ENCODE measurements at places on chromosomes 4 and X.

- DNase-seq: no peak
Measured at GRCh38 chr4:68346461-68346860, 3.4 kb downstream of the YTHDC1 start.

- no peak for DNase-seq
Measured at GRCh38 chr4:6291784-6292297, 22.2 kb downstream of the WFS1 start.

DNA sequence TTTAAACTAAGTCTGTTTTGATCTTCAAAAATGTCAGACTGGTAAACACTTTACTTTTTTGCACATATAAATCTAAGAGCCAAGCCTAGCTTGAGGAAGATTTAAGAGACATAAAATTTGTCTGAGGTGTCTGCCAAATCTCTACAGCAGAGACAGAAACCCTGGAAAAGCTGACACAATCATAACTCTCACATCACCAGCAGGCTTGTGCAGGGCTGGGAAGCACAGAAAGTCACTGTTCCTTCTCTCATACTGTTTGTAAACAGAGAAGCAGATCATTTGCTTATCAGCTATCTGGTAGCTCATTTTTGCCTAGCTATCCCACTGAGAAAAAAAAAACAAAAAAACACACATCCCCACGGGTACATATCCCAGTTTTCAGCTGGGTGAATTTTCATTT, 7.0 kb downstream of the ENOX2 start:
- DNase-seq: no peak

GRCh38 chrX:57528670-57529255, 63.0 kb upstream of the ZXDB start:
- peak; percentile 5 for DNase-seq

DNA sequence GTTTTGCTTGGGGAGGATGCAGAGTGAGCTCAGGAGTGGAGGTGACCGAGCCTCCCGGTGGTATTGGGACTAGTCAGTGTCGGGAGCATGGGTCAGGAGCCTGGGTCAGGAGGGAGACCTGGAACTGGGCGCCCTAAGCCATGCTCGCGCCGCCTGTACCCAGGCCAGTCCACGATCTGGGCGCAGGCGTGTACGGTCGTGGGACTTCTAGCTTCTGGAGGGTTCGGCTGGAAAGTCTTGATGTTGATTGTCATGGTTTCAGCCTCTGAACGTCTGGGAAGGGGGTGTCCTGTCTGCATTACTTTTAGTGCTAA, 244 bp downstream of the EIF2S3 start:
- DNase-seq: no peak

GRCh38 chr4:8004066-8004465, 64.4 kb upstream of the AFAP1 start:
- DNase-seq: no peak

DNA sequence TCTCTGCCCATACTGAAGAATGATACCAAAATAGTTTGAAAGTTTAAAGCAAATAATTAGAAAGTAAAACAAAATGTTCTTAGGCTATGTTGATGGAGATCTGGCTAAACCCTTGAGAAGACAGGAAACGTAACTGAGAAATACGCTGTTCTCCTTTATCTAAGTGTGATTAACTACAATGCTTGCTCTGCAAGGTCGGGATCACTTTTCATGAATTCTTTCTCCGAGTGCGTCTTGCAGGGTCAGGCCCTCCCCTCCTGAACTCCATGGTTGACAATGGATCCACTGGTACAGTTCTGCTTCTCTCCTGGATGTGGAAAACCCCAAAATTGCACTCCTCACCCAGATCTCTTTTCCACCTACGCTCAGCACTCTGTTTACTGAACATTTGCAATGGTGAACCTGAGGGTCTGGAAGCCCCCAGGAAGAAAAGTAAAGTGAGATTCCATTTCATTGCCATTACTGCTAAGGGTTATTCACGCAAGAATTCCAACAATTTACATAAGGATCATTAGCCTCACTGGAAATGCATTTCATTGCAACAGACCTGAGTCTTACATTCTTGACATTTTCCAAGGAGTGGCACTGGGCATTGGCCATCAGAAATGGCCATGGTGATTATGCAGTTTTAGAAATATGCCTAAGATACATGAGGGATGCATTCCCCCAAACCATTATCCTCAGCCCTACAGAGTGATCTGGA, 24.6 kb upstream of the WWC2 start:
- no peak for DNase-seq

GRCh38 chrX:39859991-39860861, 237.5 kb downstream of the BCOR start:
- peak; percentile 58 for DNase-seq

DNA sequence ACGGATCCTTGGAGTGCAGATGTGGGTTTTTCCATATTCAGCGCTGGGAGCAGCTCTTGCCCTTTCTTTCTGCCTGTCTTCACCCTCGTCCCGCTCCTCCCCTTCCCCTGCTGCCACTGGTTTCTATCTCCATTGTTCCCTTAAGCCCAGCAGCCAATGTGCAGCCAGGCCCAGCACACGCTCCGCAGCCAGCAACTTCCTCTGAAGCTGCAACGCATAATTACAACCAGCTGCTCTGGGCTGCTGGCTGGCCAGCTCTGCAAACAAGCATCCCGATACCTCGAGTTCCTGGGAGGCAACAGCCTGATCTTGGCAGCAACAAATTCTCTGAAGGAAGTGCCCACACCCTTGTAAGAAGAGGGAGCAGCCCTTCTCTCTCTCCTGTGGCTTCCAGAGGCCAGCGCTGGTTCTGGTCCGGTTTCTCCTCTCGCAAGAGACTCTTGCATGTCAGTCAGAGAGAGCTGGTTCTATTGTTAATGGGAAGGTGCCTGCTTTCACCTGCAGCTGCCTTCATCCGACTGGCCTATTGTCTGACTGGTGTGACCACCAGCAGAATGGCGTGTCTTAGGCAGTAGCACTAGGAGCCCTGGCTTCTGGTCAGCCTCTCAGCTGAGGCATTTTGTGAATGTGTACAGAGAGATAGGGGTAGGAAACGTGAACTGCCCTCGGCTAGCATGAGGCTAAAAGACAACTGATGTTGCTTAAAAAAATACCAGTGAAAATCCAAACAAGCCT, 83.8 kb upstream of the MAML3 start:
- no peak for DNase-seq

DNA sequence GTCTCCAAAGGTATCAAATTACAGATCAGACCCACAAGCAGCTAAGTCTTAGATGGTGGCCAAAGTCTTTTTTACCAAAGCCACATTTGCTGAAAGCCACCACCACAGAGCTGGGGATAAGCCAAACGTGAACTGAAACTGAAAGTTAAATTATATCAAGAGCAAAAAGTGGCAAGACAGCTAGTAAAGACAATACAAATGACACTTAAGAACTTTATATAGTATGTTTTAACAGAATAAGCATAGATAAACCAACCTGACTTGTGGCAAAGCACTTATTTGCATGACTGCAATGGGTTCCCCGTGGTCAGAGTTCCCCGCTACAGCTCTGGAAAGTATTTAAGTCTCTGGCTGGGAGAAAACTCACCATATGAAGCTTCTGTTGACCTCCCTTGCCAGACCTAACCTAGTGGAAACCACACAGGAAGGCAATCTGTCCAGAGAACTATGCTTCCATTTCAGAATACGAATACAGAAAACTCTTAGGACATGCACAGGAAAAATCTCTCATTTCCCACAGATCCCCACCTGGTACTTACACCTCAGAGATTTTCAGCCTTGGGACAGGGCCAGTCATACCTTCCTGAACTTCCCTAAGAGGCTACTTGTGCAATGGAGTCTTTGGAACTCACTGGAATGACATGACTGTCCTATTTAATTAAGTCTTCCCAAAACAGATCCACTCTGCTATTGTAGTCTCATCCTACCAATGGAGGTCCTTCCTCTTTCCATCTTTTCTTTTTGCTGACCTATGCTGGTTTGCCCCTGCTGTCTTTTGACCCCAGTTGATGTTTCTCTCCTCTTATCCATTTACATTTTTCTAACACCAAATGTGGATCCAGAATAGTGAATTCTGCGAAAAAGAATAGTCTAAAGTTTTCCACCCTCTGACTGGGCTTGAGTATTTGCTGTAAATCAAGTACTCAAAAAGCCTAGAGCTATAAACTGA, 225.1 kb downstream of the NR3C2 start:
- no peak for DNase-seq

GRCh38 chr4:86653237-86653865, 59.2 kb downstream of the PTPN13 start:
- DNase-seq: no peak

- DNase-seq: no peak
Measured at GRCh38 chrX:35700121-35700520, 98.0 kb upstream of the MAGEB16 start.

DNA sequence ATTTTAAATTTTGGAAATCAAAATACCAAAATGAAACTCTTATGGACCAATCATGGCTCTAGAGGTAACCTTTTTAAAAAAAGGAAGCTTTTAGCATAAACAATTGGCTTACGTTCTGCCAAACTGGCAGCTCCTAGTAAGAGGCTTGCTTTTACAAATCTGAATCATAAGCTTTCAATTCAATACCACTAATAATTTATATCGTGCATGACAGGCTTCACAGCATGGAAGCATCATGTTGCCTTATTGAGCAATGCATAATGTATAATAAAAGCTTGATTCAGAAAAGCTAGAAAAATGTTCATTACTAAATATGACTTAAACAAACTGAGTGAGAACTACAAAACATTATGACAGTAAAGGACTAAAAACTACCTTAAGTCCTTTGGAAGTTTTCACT, 280.9 kb downstream of the IQCM start:
- DNase-seq: no peak

DNA sequence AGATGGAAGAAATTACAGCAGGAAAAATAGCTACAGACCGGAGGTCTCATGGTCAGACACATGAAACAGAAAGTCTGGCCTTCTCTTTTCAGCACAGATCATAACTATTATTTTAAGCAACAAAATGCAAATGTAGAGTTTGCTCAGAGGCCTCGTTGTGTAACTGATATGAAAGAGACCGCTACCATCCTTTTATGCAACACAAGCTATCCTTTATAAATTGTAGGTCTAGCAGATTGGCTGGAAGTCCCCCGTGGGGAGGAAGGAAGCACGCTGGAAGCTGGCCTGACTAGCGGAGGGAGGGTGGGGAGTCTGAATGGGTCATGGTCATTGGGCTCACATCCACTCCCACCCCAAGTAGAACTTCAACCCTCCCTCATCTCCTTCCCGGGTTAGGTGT, 27.7 kb downstream of the DMP1 start:
- DNase-seq: no peak

GRCh38 chr4:69860521-69861298, 765 bp upstream of the SULT1E1 start:
- DNase-seq: no peak

- DNase-seq: no peak
Measured at GRCh38 chrX:698206-698605, 67.6 kb downstream of the SHOX start.

- DNase-seq: no peak
Measured at GRCh38 chr4:113643505-113643904, 118.0 kb downstream of the CAMK2D start.

- DNase-seq: no peak
Measured at GRCh38 chr4:5796976-5797375, 86.0 kb downstream of the EVC start.

- no peak for DNase-seq
Measured at GRCh38 chr4:90544532-90545045, 417.4 kb downstream of the CCSER1 start.

DNA sequence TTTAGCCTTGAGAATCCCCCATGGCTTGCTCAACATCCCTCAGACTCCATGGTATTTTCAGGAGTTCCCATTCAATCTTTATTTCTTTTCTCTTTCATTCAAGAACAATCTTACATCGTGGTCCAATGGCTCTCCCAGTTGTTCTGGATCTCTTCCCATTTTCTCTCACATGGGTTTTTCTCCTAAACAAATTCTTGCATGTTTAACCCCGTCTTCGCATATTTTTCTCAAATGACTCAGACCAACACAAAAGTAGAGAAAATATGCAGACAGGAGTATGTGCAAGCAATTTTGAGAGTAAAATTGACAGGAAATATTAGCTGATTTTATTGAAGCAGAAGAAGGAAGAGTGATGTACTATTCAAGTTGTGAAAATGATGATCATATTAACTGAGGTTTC, 396.4 kb upstream of the TRAM1L1 start:
- DNase-seq: no peak

GRCh38 chr4:118954246-118954645, 65.6 kb downstream of the SYNPO2 start:
- no peak for DNase-seq

Data from CD4-positive, alpha-beta T cell (primary cell).